Right cardiac atrium (tissue), 5 donors: ENCODE measurements at places on chromosomes 5 and 9. TPM values are rescaled to one million over a fixed set of nuclear protein-coding genes. Genes with fewer than 3 reads are reported as not detected.
A peak's percentile ranks its signal among the peaks of the same experiment; 100 is the strongest.

DNA sequence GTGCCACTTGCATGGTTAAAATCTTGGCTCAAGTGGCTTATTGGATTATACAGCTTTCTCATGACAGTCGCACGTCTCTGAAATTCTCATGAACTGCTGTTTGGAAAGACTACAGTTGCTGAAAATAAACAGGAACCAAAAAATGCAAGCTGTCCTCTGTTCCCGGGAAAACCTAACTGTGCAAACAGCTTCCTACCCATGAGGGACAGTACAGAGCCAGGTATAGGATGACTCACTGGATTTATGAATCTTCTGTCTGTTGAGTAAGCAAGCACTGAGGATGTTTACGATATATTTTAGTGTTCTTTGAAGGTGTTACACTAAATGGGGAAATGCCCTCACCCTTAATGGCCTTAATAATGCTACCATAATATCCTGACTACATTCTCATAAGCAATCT is 380.3 kb upstream of the TNC start:
- no peak for DNase-seq

The HTR4 gene
- total RNA-seq: 9.1 TPM

The NPR2 gene
- total RNA-seq: 24.8 TPM

The SLC6A19 gene
- total RNA-seq: not detected

- no peak for DNase-seq
Measured at GRCh38 chr5:95667061-95667618, 15.7 kb downstream of the SPATA9 start.

The PCDHB15 gene
- total RNA-seq: 6.2 TPM

The PRKACG gene
- not detected for total RNA-seq

DNA sequence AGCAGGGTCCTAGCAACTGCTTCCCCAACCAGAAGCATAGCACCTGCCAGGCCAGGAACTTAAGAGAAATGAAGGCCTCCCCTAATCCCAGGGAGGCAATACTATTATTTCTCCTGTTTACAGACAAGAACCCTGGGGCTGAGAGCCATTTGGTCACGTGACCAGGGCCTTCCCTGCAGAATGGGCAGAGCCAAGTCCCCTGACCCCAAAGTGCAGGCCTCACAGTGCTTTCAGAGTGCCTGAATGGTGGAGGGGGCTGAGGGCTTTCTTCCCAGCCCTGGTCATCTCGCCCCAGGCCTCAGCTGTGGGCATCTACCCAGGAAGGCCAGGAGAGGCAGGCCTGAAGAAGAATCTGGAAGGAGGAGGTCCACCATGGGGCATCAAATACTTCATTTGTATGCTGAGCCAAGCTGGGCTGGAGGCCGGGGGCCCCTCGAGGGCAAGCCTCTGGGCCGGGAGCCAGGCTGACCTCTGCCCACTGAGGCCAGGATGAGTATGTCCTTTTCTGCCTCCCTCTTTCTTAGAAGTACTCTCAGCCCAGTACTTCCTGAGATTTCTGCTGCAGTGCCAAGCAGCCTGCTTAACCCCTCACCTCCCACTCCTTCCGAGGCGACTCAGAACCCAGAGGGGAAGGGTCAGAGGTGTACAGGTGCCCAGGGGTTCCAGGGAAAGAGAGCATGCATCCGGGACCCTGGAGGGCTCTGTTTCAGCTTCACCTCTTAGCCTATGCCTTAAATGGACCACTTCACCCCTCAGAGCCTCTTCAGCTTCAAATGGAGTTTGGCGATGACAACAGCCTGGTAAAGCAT is 18.9 kb upstream of the DUSP1 start:
- peak; percentile 75 for DNase-seq

The EGFLAM gene
- 2.4 TPM for total RNA-seq

DNA sequence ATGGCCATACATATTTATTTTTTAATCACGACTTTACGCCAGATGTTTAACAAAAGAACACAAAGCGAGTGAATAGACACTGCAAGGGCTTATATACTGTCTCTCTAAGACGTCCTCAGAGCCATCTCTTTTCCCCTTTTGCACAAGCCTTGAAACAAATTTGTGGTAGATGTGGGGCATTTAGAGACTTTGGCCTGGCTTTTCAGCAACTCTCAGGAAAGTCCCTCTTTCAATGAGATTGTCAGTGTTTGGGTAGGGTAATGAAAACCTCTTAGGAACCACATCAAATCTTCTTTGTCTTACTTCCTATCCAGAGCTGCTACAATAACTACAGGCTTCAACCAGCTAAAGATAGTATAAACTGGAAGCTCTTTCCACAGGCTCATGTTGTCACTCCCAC is 380.0 kb downstream of the ANXA1 start:
- no peak for DNase-seq

DNA sequence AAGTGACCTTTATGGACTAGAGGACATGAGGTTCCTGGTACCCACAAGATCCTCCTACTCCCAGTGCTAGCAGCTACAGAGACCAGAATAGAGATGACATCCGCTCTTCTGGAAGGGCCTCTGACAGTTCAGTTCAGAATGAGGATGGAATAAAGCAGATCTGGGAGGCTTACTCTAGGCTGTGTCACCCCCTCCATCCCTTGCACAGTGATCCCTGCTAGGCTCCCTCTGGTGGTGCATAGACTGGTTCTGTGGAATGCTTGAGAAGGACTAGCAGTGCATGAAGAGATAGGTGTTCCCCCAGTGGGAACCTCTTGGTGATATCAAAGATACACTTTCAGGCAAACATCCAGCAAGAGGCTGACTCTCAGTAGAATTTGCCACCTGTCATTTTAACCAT is 83.0 kb downstream of the NPR3 start:
- DNase-seq: no peak

The PPP1R26 gene
- 18.7 TPM for total RNA-seq

DNA sequence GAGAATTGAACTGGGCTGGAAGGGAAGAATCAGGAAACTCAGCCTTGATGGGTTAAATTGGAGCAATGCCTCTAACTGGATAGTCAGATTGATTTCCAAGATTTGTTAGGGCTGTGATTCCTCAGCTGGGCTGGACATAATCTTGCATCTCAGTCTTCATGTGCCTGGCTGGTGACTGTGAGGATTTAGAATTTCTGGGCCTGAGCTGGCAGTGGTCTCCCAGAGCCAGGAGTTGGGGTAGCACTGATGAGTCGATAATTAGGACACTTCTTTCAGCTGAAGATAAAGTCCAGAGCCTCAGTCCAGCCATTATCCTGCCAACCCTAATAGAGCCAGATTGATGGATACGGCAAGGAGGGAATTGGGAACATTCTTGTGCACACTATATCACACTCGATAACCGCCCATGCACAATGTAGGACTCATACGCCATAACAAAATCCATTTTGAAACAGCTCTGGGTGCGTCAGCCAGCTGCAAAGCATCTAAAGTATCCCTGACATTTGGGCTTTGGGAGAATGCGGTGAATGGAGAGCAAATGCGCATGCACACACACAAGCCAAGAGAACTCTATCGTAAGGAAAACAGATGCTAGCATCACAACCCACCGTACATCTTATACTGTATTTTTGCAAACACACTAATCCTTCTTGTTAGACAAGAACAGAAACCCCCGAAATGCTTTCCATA is 405.1 kb upstream of the KLF4 start:
- peak; percentile 32 for DNase-seq
